ENCODE measurements at places on chromosomes 11 and 22.

DNA sequence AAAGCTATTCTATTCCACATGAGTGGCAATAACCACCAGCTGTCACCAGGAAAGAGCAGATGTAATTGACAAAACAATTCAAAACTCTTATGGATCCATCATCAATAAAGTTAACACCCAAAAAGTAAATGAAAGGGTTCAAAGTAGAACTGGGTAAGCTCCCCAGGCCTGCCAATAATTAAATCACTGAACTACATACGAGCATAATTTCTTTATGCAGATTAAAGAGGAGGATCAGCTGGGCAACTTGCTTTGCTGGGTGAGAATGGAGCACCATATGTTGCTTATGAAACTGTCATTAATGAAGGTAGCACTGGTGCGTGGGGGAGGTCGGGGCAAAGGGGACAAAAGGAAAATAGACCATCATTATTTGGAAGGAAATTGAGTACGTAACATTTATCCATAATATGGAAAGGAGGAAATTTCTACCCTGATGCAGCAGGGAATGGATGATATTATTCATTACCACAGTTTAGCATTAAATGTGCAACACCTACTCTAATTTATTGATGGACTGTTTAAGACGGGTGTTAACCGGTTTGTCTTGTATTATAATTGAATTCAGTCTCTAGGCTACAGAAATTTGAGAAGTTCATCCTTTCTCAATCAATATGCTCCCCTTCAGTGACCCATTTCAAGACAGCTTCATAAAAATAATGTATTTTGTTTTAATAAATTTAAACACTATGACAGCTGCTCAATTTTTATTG lies 315.9 kb downstream of the CADM1 start:
- no peak for DNase-seq

GRCh38 chr11:119538753-119539152 lies 115.8 kb upstream of the THY1 start:
- DNase-seq = no peak

DNA sequence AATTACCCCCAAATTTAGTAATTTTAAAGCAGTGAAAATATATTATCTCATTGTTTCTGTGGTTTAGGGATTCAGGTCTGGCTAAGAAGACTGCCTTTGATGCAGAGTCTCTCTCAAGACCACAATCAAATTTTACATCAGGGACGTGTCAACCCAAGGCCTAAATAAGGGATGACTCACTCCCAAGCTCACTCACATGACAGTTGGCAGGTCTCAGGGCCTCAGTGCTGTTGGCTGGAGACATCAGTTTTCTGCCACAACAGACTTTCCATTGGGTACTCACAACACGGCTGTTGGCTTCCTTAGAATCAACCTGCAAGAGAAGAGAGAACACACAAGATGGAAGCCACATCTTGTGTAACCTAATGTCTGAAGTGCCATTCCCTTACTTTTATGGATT lies 377.3 kb downstream of the FAM181B start:
- no peak for DNase-seq

- DNase-seq = peak; percentile 80
Measured at GRCh38 chr11:43643898-43644620, 36.5 kb upstream of the HSD17B12 start.

GRCh38 chr11:100759856-100760255 lies 72.8 kb downstream of the ARHGAP42 start:
- no peak for DNase-seq

Data from hematopoietic multipotent progenitor cell treated with erythropoietin and hydrocortisone succinate and interleukin-3 and kit ligand, for 17 days (in vitro differentiated cells).